ENCODE measurements at places on chromosomes 3 and 15.

DNA sequence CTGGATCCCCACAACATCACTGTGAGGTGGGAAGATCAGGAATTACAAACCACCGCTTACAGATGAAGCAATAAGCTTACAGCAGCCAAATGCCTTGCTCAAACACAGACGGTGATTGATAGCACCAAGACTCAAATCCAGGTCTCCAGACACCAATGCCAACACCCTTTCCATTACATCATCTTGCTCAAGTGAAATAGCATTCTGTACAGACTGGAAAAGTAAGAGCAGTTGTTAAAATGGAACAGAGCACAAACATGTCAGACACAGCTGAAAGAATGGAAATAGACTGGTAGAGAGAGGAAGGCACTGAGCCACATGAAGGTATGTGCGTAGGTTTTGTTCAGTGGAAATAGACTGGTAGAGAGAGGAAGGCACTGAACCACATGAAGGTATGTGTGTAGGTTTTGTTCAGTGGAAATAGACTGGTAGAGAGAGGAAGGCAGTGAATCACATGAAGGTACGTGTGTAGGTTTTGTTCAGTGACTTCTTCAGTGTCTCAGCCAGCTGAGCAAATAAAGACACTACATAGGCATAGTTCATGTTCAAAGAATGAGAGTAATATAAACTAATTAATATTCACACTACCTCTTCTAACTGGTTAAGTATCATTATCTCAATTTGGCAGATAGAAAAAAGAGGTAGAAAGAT, 15.6 kb downstream of the CLDN1 start:
- DNase-seq = no peak

- no peak for DNase-seq
These were observed 53.3 kb upstream of the ZNF385D start for GRCh38 chr3:21804330-21804729.

GRCh38 chr15:70353606-70354345, 256.1 kb upstream of the TLE3 start:
- no peak for DNase-seq

DNA sequence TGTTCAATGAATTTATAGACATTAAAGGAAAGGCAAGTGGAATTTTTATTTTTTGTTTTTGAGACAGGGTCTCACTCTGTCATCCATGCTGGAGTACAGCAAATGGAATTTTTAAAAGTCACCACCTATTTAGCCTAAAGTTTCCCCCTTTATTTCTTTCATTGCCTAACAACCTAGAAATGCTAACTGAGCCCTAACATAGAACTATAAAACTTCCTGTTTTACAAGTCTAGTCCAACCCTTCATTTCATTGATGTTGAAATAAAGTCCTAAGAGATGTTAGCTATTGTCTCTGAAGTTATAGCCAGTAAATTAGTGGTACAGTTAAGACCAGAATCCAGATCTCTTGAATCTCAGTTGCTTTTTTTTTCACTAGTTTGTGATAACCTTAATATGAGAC, 39.0 kb downstream of the MAPK6 start:
- DNase-seq = no peak

GRCh38 chr15:92603743-92604470, 51.7 kb downstream of the FAM174B start:
- DNase-seq = no peak

GRCh38 chr3:124137216-124137615, 145.3 kb upstream of the ROPN1 start:
- DNase-seq = no peak

- DNase-seq = no peak
These were observed 739.0 kb upstream of the NECTIN3 start for GRCh38 chr3:110332629-110333028.

- no peak for DNase-seq
These were observed 28.5 kb upstream of the CMTM6 start for GRCh38 chr3:32531010-32531647.

DNA sequence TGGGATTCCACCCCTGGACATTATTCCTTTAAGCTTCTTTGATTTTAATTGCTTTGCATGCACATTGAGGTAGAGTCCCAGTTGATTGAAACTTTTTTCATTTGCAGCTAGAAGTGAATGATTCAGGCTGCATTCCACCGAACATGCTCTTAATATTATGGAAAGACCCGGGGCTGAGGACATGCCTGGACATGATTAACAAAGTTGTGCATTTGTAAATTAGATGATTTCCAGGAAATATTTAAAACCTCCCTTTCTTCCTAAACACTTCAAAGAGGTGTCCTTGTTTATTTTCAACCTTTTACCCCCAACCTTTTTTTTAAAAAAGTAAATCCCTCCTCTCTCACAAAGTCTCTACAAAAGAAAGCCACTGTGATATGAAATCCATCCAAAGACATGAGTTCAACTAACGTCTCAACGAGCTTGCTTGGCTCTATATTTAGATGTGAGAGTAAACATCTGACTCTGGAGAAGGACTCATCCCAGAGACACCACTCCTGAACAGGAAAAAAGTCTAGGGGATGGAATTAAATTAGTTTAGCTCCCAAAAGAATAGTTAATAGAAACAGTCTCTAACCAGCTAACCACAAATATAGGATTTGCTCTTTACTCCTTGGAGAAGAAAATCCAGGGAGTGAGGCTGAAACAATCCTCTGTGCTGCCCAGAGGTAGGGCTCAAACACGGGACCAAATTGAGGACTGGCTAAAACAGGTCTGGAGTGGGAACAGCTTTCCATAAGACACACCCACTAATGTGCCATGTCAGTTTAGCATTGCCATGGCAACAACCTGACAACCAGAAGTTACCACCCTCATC, 83.1 kb downstream of the XXYLT1 start:
- no peak for DNase-seq

DNA sequence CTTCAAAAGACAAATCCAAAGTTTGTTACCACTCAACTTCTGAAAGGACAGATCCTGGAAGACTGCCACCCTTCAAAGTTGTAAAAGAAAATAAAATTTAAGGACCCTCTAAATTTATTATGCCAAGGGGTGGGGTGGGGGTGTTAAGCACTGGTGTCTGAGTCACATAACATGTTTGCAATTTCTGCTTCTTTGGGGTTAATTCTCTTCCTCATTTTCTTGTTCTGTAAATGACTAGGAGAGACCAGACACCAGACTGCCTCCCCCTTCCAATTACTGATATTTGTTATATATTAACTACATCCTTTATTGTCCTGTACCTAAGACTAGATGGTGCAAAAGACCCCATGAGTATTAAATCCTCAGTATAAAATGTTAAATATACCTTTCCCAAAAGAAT, 242.8 kb downstream of the ZNF385D start:
- DNase-seq = no peak

GRCh38 chr3:127392156-127392490, 104.3 kb upstream of the PRR20G start:
- no peak for DNase-seq

DNA sequence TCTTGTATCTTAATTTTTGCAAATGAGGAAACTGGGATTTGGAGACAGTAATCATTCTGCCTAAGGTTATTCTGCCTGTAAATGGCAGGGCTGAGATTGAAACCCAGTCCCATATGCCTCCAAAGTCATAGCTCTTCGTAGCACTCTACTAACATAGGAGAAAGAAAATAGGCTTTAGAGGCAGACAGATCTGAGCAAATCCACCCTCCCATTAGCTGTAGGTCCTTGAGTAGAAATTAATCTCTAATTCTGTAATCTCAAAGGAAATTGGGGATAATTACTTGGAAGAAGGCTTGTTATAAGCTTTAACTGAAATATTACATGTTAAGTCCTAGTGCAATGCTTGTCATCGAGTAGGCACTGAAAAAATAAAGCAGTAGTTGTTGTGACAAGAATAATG, 252.1 kb upstream of the PEX5L start:
- no peak for DNase-seq

- no peak for DNase-seq
These were observed 232.5 kb downstream of the FOXP1 start for GRCh38 chr3:71350998-71351397.

DNA sequence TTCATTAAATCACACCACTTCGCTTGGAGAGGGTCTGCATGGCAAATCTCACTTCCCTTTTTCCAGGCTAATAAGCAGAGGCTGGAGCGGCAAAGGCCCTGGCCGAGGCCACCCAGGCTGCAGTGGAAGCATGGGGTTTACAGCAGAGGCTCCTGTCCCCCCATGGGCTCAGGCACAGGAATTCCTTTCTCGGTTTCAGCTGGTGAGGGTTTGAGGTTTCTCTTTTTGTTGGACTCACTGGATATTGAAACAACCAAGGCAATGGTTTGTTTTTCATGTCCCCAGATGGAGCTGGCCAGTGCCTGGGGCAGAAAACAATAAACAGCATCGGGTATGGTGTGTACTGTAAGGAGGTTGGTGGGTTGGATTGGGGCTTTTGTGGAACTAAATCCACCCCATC, 175.6 kb upstream of the RASGRP1 start:
- DNase-seq = no peak

DNA sequence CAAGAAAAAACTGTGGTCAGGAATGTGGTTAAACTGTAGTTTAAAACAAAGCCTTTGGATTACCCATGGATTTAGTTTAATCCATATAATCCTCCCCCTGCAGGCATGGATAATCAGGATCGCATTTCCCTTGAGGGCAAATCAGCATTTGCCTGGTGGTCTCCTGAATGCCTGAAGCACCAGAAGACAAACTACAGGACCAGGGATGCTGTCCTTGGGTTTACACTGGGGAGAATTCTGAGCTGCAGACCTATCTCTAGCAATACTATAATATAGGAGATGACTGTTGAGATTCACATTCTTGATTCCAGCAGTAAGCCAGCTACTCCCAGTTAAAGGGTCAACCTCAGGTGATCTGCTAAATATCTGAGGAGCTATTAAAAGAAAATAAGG, 10.6 kb downstream of the PIK3CB start:
- DNase-seq = no peak

DNA sequence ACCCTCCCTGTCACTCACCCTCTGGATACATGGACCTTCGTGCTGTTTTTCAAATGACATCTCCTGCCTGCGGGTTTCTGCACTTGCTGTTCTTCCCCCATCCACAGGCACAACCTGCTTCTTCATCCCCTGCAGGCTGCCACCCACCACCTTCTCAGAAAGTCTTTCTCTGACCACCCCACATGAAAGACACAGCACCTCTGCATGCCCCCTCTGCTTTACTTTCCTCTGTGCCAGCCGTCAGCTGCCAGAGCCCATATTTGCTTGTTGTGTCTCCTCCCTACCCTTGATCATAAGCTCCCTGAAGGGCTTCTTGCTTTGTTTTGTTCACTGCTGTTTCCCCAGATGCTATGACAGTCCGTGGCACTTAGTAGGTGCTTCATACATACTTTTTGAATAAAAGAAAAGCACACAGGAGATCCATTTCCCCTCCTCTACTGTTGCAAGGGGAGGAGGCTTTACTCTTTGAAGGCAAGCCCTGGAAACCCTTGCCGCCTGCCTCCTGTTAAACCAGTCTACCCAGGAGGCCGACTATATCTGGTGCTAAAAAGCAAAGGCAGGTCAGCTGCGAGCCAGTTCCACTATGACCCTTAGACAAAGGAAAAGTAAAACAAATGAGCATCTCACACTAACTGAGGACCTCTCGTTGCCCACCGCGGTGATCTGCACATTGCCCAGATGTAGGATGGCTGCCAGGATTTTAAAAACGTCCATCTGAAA, 31.9 kb downstream of the MYO5C start:
- no peak for DNase-seq

- DNase-seq = no peak
These were observed 11.2 kb downstream of the BOC start for GRCh38 chr3:113222451-113223086.

DNA sequence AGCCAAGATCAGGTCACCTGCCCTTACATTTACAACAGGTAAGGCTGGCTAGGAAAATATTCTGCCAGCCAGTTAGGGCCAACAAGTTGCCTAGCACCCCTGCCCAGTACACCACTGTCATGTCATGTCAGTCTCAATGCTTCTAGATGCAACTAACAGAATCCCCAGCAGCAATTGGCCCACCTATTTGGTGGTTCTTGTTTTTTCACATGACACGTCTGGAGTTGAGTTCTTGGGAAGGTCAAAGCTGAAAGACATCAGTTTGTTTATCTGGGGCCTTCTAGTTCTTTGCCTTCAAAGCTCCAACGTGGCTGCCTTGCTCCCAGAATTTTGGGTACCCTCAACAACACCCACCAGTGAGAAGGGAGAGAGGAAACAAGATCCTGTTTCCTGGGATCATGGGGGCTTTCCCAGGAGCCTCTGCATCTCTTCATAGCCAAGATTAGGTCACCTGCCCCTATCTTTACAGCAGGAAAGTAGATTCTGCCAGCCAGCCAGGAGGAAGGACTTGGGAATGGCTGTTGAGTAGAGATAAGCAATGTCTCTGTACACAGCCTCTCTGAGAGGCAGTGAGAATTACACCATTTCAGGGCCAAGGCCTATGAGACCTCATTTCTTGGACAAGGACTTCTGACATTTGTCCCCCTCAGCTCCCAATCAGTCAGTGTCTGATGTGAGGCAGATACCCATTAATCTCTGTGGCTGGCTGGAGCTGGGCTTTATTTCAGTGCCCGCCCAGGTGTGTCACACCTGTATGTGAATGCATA, 8.6 kb downstream of the GPX1 start:
- no peak for DNase-seq

DNA sequence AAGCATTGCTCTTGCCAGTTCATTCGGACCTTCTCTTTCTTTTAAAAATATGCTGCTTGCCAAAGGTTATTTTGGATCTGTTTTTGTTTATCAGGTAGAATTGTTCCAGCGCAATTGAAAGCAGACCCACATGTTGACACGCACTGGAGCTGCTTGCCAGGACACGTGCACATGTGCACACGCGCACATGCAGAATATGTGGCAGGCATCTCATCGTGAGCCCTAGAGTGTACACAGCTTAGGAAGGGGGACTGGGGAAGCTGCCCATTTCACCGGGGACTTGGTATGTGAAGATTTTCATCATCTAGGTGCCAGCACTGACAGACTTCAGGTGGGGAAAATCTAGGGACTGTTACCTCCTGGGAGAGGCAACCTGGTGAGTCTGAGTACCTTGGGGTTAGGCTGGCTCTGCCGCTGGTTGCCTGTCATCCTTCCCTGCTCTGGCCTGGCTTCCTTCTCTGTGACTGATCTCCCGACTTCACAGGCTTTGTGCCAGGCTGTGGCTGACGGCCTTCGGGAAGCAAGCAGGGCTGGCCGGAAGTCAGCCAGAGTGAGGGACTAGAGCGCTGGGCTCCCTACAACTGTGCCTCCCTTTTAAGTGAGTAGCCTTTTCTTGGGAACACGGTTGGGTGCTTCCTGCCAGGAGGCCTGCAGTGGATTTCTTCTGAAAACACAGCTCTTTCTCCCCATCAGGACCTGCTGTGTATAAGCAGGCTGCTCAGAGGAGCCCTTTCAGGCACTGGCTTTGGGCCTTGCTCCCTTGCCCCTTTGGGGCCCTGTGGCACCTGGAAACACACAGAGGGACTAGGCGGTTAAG, 129.3 kb downstream of the EEFSEC start:
- no peak for DNase-seq

- no peak for DNase-seq
These were observed 273.1 kb downstream of the GABRG3 start for GRCh38 chr15:27244047-27244446.

DNA sequence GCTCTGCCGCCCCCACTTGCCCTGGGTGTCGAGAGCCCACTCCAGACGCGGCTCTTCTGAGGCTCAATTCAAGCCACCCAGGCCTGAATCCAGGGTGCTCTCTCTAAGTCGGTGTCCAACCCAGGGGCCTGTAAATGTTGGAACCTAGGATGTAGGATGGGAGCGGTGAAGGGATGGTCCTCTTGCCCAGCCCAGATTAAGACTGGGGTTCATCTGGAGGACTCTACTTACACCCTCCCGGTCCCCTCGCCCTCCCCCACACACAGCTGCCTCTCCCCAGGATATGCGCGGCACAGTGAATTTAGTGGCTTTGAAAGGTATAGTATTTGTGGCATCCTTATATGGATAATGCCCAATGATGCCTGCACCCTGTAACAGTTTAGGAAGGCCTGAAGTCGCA, 822 bp upstream of the FBN1 start:
- no peak for DNase-seq

Data from stimulated activated CD8-positive, alpha-beta memory T cell treated with anti-CD3 and anti-CD28 coated beads, Interleukin-4, amount 100 ng/mL, for 1 hour (primary cell).